ENCODE measurements at places on chromosomes 12 and 14.

GRCh38 chr12:79566452-79567174 is 124.2 kb downstream of the PAWR start:
- DNase-seq: no peak

GRCh38 chr12:68139001-68139400 is 20.5 kb downstream of the IFNG start:
- no peak for DNase-seq

GRCh38 chr12:59010941-59011340 is 90.6 kb upstream of the LRIG3 start:
- DNase-seq: no peak

- no peak for DNase-seq
Observed at GRCh38 chr14:99252940-99253868, 18.8 kb downstream of the BCL11B start.

DNA sequence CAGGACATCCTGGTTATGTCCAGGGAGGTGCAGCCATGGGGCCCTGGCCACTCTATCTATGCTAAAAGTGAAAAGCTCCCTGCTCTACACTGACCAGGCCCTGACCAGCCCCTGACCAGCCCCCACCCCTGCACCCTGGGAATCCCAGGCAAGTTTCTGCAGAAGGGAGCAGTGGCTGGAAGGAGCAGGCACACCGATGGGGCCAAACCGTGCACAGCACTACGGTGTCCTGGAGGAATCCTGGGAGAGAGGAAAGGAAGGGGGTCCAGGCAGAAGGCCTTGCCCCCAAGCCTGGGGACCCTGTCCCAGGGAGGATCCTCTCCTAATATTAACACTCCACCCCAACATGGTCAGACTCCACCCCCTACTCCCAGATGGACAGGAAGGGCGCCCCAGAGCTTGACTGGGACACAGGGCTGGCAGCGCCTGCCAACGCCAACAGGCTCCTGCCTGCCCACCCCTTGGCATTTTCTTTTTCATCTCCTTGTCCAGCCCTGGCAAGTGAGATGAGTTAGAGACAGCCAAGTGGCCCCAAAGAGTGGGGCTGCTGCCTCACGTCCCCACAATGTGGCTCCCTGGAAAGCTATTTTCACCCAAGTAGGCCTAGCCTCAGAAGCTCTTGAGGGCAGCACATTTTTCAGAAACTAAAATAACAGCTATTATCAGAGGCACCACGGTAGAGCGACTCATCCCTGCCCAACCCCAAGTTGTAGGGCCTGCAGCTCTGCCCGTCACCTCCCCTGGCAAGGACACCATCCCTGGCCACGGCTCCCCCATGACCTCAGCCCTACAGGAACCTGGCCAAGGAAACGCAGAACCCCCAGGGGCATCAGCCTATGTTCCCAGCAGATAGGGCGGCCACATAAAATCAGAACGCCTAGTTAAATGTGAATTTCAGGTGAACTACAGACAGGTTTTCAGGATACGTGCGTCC is 82.6 kb downstream of the SCARB1 start:
- DNase-seq: no peak

DNA sequence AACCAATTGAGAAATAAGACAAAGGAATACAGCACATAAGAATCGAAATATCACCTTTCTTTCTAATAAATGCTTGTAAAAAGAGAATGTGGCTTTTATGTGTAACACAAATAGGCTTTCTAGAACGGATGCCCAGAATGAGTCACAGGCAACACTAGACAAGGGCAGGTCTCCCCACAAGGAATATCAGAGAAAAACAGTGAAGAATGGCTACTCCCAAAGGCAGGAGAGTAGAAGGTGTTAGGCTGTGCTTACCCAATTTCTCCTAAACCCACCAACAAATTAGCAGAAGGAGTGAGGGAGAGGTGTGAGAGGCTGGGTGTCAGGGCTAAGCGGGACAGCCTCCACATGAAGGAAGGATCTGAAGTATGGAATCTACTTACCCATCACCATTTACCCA is 55.2 kb downstream of the GALNT4 start:
- DNase-seq: no peak

DNA sequence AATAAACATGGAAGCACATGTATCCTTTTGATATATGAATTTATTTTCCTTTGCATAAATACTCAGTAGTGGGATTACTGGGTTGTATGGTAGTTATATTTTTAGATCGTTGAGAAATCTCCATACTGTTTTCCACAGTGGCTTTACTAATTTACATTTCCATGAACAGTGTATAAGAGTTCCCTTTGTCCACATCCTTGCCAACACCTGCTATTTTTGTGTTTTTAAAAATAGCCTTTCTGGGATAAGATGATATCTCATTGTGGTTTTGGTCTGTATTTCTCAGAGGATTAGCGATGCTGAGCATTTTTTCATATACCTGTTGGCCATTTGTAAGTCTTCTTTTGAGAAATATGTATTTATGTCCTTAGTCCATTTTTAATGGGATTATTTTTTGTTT is 329.2 kb upstream of the KITLG start:
- DNase-seq: no peak

GRCh38 chr14:58270628-58271027 is 26.0 kb downstream of the PSMA3 start:
- no peak for DNase-seq

DNA sequence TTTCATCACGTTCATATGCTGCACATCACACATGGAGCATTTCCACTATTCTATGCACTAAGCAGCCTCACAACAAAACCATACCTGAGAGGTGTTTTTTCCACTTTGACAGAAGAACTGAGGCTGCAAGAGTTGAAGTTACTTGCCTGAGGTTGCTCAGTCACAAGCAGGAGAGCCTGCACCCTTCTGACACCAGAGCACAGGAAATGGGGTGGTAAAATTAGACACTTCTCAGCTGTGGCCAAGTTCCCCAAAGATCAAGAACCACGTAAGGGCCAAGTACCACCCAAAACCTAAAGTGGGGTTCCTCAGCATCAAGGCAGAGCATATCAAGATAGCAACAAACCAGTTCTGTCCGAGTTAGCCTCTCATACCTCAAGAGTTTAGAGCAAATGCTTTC is 185.8 kb downstream of the CAPZA3 start:
- no peak for DNase-seq

DNA sequence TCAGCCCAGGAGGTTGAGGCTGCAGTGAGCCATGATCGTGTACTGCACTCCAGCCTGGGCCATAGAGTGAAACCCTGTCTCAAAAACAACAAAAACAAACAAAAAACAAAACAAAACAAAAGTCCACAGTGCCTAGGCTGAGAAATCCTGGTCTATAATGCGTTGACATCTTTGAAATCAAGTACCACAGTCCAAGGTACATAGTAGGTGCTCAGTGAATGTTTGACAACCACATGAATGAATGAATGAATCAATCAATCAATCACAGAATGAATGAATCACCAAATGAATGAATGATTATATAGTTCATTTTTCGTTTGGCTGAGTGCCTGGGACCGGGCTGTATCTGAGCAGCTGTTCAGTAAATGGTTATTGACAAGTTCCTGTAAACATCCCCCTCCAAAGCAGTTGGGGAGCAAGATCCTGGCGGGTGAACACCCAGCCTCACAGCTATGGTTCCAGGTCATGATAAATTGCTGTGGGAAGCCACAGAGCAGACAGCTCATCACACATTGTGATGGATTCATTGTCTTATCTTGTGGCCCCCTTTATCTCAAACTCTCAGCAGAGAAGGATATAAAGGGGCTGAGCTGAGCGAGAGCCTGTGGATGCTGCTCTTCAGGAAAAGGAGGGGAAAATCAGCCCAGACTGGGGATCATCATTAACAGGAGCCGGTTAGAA is 30.4 kb upstream of the IFT81 start:
- DNase-seq: no peak

Measured in nucleus accumbens (tissue), 56 donors.